ENCODE measurements at places on chromosomes 7 and 10. TPM values are rescaled to one million over a fixed set of nuclear protein-coding genes. Genes with fewer than 3 reads are reported as not detected.

Gene CYP26C1
- not detected for total RNA-seq

Gene PRSS37
- not detected for total RNA-seq

Gene CCDC6
- total RNA-seq: 18.6 TPM

Gene EFCAB10
- not detected for total RNA-seq

Gene PILRA
- not detected for total RNA-seq

Gene LBX1
- under 0.01 TPM for total RNA-seq

Gene GBX1
- total RNA-seq: not detected

Gene BMPER
- total RNA-seq: 0.74 TPM

Gene LIPN
- not detected for total RNA-seq

Gene ABCA13
- not detected for total RNA-seq

Gene ACTL6B
- total RNA-seq: not detected

Gene SAMD9L
- 2.7 TPM for total RNA-seq

Gene TRIM74
- under 0.01 TPM for total RNA-seq

Gene AQP1
- 0.45 TPM for total RNA-seq

Gene NUTM2A
- total RNA-seq: 1.5 TPM

Gene CYP26A1
- not detected for total RNA-seq

Gene PIP
- not detected for total RNA-seq

Gene SRPK2
- total RNA-seq: 24.5 TPM

Gene IGFBP3
- total RNA-seq: 1.6 TPM

Gene IGFBP1
- not detected for total RNA-seq

Measured in bronchus fibroblast of lung (primary cell).